ENCODE measurements at places on chromosomes 2 and 18.

- DNase-seq: no peak
Measured at GRCh38 chr2:237242091-237242536, 156.4 kb downstream of the COPS8 start.

DNA sequence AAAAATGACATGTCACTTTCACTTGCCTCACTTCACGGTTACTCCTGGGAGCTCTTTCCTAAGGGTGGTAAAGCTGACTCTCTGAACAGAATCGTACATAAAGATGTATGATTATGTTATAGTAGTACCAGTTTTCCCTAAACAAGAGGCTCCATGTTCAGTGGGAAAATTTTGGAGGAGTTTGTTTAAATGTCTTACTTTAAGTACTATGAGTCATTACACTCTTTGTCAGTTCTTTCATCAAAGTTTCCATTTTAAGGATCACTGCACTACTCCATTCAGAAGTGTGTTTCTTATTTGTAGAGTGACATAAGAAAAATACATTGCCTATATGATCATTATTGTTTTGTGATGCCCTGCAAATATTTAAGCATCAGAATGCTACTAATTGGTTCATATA is 121.1 kb upstream of the FIGN start:
- DNase-seq: no peak

DNA sequence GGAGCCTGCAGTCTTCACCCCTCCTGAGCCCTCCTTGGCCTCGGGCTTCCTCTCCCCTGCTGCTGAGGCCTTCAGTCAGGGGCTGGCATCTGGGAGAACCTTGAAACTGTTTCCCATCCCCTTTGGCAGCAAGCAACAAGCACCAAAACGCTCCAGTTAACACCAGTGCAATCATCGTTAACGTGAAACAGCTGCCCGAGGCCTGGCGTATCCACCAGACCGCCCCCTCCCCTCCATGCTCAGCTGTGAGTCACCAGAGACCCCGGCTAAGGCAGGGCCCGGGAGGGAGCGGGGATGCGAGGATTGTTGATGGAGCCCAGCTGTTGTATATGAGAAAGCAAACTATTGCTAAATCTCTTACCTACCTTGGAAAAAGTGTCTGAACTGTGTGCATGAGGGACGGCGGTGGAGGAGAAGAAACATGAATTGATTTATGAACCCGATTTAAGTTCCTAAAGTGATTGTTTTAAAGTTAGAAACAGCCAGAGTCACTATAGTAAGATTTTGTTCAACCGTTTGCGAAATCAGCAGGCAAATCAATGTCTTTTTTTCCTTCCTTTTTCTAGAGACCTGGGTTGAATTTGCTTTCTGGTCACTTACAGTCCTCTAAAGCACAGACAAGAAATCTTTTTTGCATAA is 5.2 kb downstream of the ZFP36L2 start:
- DNase-seq: no peak

GRCh38 chr2:192813341-192813740 is 618.6 kb upstream of the TMEFF2 start:
- DNase-seq: no peak

DNA sequence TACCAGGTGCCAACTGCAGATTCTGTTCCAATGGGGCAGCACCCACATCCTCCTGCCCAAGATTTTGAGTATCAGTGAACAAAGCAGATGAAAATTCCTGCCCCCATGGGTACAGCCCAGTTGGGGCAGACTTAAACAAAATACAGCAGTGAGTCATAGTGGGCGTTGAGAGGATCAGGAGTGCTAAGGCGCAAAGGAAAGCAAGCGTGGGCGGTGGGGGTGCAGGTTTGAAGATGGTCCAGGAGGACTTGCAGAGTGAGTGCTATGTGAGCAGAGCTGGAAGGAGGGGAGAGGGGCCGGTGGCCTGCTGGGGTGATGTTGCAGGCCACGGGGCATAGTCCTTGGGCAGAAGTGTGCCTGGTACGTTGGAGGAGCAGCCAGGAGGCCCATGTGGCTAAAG is 24.7 kb downstream of the STEAP3 start:
- no peak for DNase-seq

- no peak for DNase-seq
Measured at GRCh38 chr18:12393998-12394397, 13.7 kb upstream of the PRELID3A start.

DNA sequence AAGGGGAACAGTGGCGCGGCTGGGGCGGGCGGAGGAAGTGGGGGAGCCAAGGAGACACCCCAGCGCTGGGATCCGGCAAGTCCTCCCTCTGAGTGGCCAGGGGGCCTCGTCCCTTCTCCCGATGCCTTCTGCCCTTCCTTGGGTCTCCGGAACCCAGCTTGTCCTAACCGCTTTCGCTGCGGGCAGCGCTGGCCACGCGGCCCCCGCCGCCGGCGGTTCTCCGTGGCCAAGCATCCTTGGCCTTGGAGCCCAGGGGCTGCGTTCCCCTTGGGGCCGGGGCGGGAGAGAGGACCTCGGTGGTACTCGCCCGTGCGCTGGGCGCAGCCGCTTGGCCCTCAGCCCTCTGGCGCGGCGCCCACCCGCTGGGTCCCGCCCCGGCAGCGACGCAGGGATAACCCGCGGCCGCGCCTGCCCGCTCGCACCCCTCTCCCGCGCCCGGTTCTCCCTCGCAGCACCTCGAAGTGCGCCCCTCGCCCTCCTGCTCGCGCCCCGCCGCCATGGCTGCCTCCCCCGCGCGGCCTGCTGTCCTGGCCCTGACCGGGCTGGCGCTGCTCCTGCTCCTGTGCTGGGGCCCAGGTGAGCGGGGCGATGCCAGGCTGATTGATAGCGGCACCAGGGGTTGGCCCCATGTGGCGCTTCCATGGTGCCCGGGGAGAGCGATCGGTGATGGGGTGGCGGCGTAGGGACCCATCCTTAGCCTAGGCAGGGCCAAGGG is 128.7 kb downstream of the UXS1 start:
- no peak for DNase-seq

DNA sequence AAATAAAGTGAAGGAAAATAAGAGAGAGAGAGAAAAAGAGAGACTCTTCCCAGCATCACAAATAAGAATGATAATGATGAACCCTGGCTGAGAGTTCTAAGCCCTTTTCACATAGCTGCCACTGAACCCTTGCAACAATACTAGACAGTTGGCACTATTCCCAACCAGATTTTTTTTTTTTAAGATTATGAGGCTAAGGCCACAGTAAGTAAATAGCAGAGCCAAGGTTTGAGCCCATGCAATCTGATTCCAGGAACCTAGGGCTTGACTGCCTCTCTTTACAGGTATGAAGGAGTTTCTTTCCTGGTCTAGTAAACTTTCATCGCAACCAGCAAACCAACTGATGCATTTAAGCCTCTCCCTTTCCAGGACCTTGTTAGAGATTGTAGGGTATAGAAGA is 424.6 kb downstream of the NCKAP5 start:
- DNase-seq: no peak

DNA sequence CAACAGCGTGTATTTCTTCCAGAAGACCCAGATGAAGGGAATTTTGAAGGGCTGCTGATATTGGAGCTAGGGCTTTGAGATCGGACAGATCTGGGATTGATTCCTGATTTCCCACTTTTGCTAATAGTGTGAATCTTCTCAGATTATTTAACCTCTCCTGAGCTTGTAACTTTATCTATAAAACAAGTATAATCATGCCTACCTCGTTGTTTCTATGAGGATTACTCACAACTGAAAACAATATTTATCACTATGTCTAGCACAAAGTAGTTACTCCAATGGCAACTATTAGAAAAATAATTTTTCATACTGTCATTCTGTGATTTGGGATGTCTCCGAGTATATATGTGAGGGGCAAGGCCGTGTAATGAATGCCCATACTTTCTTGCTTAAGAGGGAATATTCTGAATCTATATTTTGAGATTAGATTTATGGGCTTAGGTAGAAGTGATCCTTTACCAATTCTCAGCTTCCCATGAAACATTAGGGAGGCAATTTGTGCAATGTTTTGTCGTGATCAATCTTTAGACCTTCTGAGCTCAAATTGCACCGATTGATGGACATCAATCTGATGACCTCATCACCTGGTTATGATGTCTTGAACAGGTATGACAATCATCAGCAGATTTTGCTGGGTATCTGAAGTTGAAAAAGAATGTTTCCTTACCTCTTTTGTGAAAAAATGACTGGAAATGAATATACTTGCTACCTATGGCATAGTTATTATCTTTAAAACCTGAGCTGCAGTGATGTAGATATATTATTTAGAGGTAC is 339.9 kb downstream of the KCNS3 start:
- no peak for DNase-seq

DNA sequence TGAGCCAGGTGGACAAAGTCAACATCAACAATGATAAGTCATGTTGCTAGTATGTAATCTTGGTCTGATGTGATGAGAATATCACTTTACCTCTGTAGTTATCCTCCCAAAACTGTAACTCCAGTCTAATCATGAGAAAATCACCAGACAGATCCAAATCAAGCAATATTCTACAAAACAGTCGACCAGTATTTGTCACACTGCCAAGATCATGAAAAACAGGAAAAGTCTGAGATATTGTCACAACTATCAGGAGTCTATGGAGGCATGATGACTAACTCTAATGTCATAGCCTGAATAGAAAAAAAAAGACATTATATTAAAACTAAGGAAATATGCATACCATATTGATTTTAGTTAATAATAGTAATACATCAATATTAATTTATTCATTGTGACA is 1883.3 kb upstream of the CELF4 start:
- no peak for DNase-seq

DNA sequence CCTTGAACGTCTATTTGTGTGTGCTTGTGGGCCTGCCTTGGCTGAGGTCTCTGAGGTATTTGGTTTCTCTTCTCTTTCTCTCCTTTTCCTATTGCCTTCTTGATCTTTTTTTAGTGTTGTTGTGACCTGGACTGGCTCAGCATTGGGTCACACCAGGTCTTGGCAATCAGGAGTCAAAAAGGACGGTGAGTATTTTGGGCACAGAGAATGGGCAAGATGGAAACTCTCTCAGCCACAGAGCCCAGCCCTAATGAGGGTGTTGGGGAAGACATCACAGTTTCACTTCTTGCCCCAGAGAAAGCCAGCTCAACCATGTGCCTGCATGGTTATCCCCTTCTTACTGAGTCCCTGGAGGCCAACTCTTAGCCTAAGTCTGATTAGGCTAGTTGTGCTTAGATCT is 13.7 kb upstream of the INO80C start:
- no peak for DNase-seq

GRCh38 chr2:179429060-179429471 is 164.4 kb upstream of the SESTD1 start:
- DNase-seq: no peak

DNA sequence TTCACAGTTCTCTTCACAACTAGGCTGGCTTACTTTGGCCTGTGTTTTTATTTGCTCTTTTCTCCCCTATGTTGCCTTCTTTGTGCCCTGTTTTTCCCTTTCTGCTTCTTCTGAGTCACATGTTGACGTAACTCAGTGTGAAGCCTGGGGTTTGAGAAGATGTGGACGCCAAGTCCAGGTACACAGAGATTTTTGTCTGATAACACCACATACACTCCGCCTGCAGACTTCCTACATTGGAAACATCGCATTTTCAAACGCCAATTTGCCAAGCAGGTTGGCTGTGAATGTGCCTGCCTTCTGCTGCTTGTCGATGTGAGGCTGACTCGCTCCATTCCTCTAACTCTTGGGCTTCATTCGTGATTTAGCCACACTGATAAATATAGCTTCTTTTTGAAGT is 62.6 kb upstream of the FN1 start:
- peak; percentile 67 for DNase-seq

DNA sequence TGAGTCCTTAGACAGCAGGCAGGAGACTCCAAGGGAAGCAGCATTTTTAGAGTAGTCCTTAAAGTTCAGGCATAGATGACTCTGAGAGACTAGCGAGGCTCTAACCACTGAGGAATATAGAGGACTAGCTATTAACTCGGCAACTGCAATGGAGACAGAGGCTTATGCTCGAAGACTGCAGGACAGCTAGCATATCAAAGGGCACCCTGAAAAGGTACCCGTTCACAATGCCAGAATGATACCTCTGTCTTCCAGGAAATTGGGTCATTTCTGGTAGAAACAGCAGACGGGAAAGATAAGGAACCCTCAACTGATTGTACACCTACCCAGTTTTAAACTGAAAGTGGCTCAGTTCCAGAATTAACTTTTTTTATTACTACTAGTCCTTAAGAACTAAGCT is 1204.0 kb upstream of the ZEB2 start:
- DNase-seq: no peak

- DNase-seq: no peak
Measured at GRCh38 chr2:12684471-12684936, 32.2 kb upstream of the TRIB2 start.

DNA sequence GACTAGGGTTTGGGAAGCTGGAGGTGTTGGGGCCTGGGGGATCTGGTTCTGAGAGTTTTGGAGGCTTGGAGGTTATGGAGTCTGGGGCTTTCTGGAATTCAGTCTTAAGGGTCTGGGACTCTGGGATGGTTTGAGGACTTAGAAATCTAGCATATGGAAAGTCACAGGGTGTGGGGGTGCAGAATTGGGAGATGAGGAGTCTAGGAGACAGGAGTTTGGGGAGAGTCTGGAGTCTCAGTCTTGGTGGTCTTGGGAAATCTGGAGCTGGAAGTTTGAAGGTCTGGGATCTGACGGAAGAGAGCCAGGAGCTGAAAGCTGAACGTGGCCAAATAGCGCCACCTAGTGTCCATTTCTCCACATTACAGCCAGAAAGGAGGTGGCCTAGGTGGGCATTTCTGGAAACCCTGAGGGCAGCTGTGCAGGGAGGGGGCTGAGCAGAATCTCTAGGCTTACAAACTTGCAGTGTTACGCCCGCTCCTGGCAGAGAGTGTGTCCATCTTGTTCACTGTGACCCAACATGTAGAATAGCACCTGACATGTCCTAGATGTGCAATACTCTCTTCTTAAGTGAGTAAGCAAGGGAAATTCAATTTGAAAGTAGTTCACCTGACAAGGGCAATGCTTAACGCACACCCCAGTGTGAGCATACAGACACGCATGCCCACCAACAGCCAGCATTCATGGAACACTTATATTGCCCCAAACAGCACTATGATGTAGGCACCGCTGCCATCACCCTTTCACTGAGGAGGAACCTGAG is 204.8 kb downstream of the TFCP2L1 start:
- no peak for DNase-seq

- DNase-seq: no peak
Measured at GRCh38 chr18:3305933-3306332, 44.0 kb downstream of the MYL12B start.

DNA sequence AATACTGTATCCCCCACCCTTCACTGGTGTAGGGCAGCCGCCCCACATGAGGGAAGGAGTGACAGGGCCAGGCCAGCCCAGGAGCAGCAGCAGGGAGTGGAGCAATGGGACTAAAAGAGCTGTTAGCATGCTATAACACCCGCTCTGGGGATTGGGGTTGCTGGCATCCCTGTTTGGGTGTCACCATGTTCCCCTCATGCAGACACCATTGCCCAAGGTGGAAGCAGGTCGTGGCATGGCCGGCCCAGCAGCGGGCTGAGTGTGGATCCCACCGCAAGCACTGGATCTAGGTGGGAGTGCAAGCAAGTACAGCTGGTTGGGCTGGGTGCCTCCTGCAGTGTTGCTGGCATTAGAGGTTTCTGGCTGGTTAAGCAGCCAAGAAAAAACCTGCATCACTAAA is 3.3 kb upstream of the SULT6B1 start:
- no peak for DNase-seq
